CD4-positive, alpha-beta T cell treated with Interleukin-6 for 4 hours (primary cell): ENCODE measurements at places on chromosomes 6 and 20.

- DNase-seq: peak; percentile 6
Observed at GRCh38 chr20:45407067-45407745, 883 bp upstream of the DBNDD2 start.

- DNase-seq: no peak
Observed at GRCh38 chr6:146017672-146018071, 11.2 kb upstream of the GRM1 start.

GRCh38 chr6:2158596-2159271, 86.7 kb downstream of the GMDS start:
- DNase-seq: no peak

DNA sequence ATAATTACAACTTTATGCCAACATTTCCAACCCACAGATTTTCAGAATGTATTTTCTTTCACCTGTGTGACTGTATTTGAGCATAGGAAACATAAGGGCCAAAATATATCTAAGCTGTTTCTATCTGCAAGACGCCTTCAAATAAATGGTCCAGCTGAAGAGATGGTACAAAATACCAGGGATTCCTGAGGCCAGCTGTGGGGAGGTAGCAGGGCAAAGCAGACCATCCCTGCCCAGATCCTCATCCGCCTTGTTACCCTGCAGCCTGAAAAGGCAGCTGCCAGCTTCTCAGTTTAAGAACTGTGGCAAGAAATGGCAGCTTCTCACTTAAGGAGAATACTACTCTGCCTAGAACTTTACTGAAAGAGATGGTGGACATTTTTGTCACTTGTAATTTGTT, 143.3 kb downstream of the KHDC1L start:
- no peak for DNase-seq

DNA sequence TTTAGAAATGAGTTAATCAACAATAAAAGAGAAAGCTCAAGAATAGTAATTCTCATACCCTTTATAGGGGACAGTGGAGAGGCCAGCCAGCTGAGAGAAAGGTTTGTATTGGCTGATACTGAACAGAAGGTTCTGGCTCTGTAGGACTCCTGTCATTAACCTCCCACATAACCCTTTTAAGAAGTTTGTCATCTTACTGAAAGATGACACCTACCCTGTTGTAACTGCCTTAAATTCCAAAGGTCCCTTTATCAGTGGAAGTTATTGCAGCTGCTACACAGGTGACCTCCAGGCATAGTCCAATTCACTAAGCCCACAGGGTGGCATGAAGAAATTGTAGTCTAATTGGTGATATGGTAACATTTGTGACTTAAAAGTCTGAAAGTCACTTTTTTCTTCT, 790.1 kb downstream of the TENT5A start:
- DNase-seq: no peak

GRCh38 chr20:5877128-5877527, 73.2 kb downstream of the TRMT6 start:
- DNase-seq: no peak

- DNase-seq: no peak
Observed at GRCh38 chr6:14476793-14477531, 359.4 kb downstream of the CD83 start.

GRCh38 chr6:100549406-100550167, 84.9 kb upstream of the SIM1 start:
- DNase-seq: no peak

- DNase-seq: no peak
Observed at GRCh38 chr20:19423900-19424620, 211.6 kb downstream of the SLC24A3 start.

DNA sequence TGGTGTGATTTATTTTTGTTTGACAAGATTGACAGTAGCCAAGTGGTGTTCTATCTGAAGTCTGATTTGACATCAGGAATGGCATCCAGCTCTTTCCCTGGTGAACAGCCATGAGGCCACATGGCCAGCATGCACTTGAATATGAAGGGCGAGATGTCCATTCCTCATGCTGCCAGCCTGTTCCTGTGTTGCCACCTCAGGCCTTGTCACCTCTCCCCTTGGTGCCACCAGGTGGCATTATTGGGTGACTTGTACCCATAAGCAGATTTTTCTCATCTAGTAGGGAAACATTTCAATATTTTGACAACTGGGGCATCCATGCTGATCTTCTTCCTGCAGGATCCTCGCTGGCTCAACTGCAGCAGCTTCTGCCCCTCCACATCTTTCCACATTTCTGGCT, 199.1 kb downstream of the ERMARD start:
- peak; percentile 53 for DNase-seq

GRCh38 chr20:43799150-43799711, 72.4 kb upstream of the GTSF1L start:
- no peak for DNase-seq

- DNase-seq: no peak
Observed at GRCh38 chr6:52539607-52540006, 37.3 kb downstream of the TRAM2 start.

DNA sequence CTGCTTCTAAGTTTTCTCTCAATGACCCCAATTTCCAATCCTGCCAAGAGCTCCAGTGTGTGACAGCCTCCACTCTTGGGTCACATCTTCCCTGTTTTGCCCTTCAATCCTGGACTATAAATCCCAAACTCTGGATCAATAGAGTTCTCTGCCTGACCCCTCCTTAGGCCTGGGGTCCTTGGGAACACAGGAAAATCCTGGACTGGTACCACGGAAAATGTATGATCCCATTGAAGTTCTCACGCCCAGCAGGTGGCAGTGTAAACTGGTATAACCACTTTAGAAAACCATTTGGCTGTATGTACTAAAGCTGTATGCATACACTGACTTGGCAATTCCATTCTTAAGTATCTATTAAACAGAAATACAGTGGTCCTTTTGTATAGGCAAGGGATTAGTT, 98.0 kb downstream of the SNAP25 start:
- no peak for DNase-seq

DNA sequence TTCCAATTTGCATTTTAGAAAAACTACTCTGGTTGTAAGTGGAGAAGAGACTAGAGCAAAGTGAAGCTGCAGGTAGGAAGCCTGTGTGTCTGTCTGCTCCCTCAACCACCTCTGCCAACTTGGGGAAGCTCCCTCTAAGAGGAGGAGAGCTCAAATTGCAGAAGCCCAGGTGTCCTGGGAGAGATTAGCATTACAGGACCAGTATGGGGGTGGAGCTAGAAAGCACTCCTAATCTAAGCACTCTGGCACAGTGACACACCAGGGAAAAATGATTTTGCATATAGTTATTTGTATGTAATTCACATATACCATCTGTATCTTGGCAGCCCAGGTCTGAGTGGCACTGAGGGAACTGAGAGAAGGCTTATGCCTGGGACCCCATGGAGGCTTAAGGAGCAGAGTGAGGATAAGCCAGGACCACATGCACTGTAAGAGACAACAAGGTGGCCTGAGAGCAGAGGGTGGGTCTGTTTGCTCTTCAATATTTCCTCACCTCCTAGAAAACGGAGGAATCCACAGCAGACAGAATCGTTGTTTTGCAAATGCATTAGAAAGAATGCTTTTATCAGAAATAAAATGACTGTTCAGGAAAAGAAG, 13.6 kb downstream of the GSTA2 start:
- no peak for DNase-seq

DNA sequence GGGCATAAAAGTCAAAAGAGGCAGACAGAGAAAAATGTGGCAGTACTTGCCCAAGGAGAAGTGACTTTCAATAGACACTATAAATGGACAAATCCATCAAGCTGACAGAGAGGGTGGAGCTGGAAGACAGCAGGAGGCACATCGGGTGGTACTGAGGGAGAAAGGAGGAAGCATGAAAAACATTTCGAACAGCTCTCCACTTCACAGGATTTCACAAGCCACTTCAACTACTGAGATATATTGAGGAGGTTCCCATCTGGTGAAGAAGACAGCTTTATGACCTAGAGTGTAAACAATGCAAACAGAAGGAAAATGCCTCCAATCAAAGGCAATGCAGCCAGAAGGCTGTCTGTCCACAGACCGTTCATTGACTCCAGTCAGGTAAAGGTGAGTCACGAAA, 259.4 kb upstream of the ECI2 start:
- no peak for DNase-seq

DNA sequence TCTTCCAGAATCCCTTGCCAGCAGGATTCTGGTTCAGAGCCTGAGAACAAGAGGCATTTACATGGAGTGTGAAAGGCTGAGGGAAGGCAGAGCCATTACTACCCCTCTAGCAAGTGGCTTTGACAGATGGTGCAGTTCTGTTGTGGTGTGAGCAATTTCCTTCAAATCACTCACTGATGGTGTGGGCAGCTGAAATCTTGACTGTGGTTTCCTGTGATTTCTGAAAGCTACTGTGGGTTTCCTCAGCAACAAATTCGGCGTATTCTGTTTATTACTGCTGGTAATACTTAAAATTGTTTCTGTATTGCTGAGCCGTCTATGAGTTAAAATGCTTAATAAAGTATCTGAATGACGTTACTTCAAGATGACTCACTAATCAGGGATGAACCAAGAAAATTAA, 181.5 kb upstream of the TCF21 start:
- peak; percentile 4 for DNase-seq
